CD4-positive, alpha-beta T cell (primary cell): ENCODE measurements at places on chromosomes 4 and X. TPM values are rescaled to one million over a fixed set of nuclear protein-coding genes. Genes with fewer than 3 reads are reported as not detected.

PAK3 gene
- total RNA-seq = 1.9 TPM

BBS12 gene
- total RNA-seq = 0.84 TPM

ANOS1 gene
- not detected for total RNA-seq

DCAF8L2 gene
- total RNA-seq = not detected

GC gene
- not detected for total RNA-seq

GPRIN3 gene
- total RNA-seq = 46.4 TPM

DNA sequence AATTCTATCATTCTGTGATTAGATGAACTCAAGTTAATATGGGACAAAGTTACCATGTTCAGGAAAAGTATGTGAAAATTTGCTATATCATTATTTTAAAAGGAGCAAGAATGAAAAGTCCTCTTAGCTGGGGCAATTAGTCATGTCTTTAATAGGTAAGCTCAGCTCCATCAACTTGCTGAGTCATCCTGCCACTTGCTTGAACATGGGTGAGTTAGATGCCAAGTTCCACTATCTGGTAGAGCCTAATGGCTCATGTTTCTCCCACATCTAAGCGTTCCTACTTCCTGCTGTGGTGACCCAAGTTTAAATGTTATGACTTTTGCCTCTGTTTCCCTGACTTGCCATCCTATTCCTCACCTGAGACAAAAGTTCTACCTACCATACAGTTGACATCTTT lies 276.8 kb downstream of the ZNF674 start:
- H3K4me1 ChIP-seq = no peaks in the 10 kb centered on the region
- H3K27me3 ChIP-seq = no peaks in the 10 kb centered on the region
- no peaks in the 10 kb centered on the region for H3K36me3 ChIP-seq
- no peak for DNase-seq
- H3K27ac ChIP-seq = no peak overlapping the region
- no peak overlapping the region for H3K4me3 ChIP-seq

- H3K27me3 ChIP-seq = no peaks in the 10 kb centered on the region
- H3K4me3 ChIP-seq = no peak overlapping the region
- peaks cover 45% of the 10 kb centered on the region for H3K36me3 ChIP-seq
- no peak overlapping the region for H3K27ac ChIP-seq
- DNase-seq = no peak
These were observed 5.4 kb downstream of the ABCE1 start for GRCh38 chr4:145103496-145103895.

DNA sequence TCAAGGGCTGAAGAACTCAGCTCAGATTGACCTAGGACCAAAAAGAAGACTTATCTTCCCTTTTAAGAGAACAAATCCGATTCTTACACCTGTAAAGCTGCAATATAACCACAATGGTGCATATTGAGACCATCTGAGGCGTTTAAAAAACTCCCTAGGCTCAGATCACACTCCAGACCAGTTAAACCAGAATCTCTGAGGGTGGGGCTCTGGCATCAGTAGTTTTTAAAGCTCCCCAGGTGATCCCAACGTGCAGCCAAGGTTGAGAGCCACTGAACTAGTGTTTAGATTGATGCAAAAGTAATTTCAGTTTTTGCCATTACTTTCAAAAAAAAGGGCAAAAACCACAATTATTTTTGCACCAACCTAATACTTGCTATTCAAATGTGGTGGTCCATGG lies 73.9 kb upstream of the GPM6B start:
- peaks cover 7% of the 10 kb centered on the region for H3K27me3 ChIP-seq
- H3K27ac ChIP-seq = no peak overlapping the region
- DNase-seq = no peak
- no peaks in the 10 kb centered on the region for H3K4me1 ChIP-seq
- H3K4me3 ChIP-seq = no peak overlapping the region

DNA sequence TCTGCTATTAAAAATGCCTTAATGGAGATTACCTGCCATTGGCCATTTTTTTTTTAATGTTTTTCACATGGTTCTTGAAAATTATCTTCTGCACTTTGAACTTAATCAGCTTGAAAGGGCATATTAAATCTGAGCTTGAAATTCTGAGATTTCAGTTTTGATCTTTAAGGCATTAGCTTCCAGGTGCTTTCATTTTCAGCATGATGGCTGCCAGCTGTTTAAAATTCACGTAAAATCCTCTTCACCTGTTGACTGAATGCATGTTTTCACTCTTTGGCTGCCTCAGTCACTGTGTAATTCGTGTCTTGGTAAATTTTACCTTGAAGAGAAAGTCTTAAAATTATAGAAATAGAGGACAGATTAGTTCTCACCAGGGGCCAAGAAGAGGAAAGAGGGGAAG lies 39.6 kb downstream of the SMAD1 start:
- H3K4me3 ChIP-seq = no peak overlapping the region
- H3K27ac ChIP-seq = no peak overlapping the region
- H3K27me3 ChIP-seq = no peaks in the 10 kb centered on the region
- no peaks in the 10 kb centered on the region for H3K36me3 ChIP-seq
- no peak for DNase-seq

- no peak for DNase-seq
- no peaks in the 10 kb centered on the region for H3K4me1 ChIP-seq
- no peak overlapping the region for H3K4me3 ChIP-seq
- H3K36me3 ChIP-seq = no peaks in the 10 kb centered on the region
- H3K27ac ChIP-seq = no peak overlapping the region
- no peaks in the 10 kb centered on the region for H3K27me3 ChIP-seq
These were observed 102.5 kb downstream of the FIP1L1 start for GRCh38 chr4:53479736-53480525.

DNA sequence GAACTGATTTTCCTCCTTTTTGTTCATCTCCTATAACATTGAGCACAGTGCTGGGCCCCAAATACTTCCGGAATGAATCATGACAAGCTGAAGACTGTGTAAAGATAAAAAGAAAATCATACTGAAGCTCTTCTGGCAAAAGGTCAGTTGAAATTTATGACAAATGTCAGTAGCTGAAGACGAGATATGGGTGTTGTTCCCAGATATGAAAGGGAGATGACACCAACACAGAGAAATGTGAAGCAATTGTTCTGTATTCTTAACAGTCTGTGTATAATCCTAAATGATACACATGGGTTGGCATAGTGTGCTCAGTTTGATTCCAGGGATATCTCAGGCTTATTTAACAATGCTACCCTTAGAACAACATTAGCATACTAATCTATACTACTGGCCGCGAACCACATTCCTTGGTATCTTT lies 170.5 kb upstream of the PITX2 start:
- no peaks in the 10 kb centered on the region for H3K27me3 ChIP-seq
- DNase-seq = no peak
- no peak overlapping the region for H3K4me3 ChIP-seq
- H3K4me1 ChIP-seq = no peaks in the 10 kb centered on the region
- H3K27ac ChIP-seq = no peak overlapping the region

GRCh38 chr4:146193628-146194027 lies 18.1 kb downstream of the LSM6 start:
- H3K4me3 ChIP-seq = no peak overlapping the region
- peaks cover 28% of the 10 kb centered on the region for H3K36me3 ChIP-seq
- no peaks in the 10 kb centered on the region for H3K27me3 ChIP-seq
- DNase-seq = no peak
- H3K27ac ChIP-seq = no peak overlapping the region

DNA sequence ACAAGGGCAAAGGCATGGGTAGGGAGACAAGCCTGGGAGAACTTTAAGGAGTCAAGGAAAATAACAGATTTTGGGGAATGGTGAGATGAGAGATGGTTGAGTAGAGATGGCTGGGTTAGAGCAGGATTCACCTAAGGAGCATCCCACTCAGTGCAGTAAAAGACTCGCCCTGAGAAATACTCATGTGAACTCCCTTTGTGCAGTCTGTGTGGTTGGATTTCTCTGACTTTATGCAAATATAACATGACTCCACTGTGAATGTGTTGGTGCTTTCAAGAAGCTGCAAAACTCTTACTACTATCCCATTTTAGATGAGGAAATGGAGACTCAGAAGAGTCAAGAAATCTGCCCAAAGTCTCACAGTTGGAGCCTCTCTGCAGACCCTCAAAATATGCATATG lies 129.8 kb upstream of the LIMCH1 start:
- H3K27ac ChIP-seq = no peak overlapping the region
- DNase-seq = no peak
- H3K27me3 ChIP-seq = no peaks in the 10 kb centered on the region
- H3K36me3 ChIP-seq = no peaks in the 10 kb centered on the region
- no peaks in the 10 kb centered on the region for H3K4me1 ChIP-seq

DNA sequence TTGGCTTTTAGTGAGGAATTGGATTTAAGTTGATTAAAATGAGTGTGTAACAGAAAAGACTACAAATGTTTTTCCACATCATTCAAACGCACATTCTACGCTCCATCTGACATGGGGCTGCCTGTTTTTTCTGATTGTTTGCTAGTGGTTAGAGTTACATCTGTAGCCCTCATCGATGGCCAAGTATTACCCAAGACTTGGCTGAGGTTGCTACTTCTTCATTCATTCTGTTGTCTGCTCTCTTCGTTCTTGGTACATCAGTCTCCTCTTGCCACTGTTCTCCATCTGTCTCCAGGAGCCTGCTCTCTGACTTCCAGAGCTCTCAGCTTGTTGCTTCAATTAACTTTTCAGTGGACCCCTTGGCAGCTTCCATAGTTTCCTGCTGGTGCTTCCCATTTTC lies 1844.6 kb upstream of the TENM3 start:
- no peak for DNase-seq
- no peaks in the 10 kb centered on the region for H3K27me3 ChIP-seq
- no peak overlapping the region for H3K27ac ChIP-seq
- no peak overlapping the region for H3K4me3 ChIP-seq
- no peaks in the 10 kb centered on the region for H3K4me1 ChIP-seq
- no peaks in the 10 kb centered on the region for H3K36me3 ChIP-seq

DNA sequence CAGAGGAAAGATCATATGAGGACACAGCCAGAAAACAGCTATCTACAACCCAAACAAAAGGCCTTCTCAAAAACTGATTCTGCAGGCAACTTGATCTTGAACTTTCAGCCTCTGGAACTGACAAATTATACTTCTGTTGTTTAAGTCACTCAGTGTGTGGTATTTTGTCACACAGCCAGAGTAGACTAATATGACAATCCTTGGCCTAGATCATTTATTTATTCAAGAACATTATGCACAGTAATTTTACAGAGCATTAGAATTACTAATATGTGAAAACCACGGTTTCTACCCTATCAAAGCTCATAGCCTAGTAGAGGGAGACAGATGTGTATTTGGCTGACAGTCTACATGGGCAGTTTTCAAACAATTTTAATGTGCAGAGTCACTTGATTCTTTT lies 167.8 kb upstream of the PCDH18 start:
- no peak overlapping the region for H3K27ac ChIP-seq
- no peak overlapping the region for H3K4me3 ChIP-seq
- no peak for DNase-seq
- no peaks in the 10 kb centered on the region for H3K4me1 ChIP-seq
- H3K27me3 ChIP-seq = no peaks in the 10 kb centered on the region

GRCh38 chr4:57426779-57427395 lies 316.7 kb upstream of the IGFBP7 start:
- no peaks in the 10 kb centered on the region for H3K36me3 ChIP-seq
- H3K4me1 ChIP-seq = no peaks in the 10 kb centered on the region
- no peak overlapping the region for H3K27ac ChIP-seq
- no peaks in the 10 kb centered on the region for H3K27me3 ChIP-seq
- H3K4me3 ChIP-seq = no peak overlapping the region

DNA sequence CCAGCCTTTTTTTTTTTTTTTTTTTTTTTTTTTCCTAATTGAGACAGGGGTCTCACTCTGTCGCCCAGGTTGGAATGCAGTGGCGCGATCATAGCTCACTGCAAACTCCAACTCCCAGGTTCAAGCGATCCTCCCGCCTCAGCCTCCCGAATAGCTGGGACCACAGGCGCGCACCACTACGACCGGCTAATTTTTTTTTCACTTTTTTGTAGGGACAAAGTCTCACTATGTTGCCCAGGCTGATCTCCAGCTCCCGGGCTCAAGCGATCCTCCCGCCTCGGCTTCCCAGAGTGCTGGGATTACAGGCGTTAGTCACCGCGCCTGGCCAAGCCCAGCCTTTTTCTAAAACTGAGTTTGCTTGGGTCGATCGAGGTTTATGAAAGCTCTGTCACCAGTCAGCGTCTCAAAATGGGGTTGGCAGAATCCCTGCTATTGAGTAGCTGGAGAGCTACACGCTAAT lies 1.3 kb upstream of the OTUD5 start:
- no peak for DNase-seq
- no peaks in the 10 kb centered on the region for H3K27me3 ChIP-seq
- peaks cover 48% of the 10 kb centered on the region for H3K4me1 ChIP-seq
- peak overlapping the region; percentile 98 for H3K27ac ChIP-seq

- H3K4me3 ChIP-seq = no peak overlapping the region
- no peaks in the 10 kb centered on the region for H3K36me3 ChIP-seq
- no peaks in the 10 kb centered on the region for H3K4me1 ChIP-seq
These were observed 76.2 kb downstream of the COL4A6 start for GRCh38 chrX:108362026-108362425.
